ENCODE measurements at places on chromosomes 5 and 9.

DNA sequence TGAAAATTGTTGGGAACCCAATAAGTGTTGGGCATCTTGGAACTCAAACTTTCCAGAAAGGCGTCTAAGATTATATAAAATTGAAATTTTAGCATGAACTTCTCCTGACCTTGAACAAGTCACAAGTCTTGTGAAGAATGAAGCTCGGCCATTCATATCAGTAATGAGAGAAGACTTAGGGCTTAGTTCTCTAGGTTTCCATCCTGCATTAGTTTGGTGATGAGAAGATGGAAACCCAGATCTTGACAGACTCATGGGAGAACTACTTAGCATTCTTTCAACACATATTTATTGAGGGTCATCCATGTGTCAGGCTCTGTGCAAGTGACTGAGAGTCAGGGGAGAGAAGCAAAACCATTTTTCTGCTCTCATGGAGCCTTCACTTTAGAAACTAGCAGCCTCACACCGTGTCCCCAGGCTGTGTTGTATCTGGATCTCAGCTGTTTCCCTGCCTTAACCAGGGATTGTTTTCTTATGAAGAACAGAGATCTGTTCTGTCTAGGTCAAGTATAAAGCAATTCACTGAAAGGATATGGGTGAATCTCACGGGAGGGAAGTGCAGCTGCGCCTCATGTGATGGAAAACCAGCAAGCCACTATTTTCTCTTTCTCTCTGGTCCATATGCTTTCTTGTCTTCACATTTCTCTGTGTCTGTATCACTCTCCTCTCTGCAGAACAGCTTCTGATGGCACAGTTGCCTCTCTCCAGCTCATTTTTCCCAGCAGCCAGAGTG is 3.4 kb downstream of the GARNL3 start:
- no peak for DNase-seq

DNA sequence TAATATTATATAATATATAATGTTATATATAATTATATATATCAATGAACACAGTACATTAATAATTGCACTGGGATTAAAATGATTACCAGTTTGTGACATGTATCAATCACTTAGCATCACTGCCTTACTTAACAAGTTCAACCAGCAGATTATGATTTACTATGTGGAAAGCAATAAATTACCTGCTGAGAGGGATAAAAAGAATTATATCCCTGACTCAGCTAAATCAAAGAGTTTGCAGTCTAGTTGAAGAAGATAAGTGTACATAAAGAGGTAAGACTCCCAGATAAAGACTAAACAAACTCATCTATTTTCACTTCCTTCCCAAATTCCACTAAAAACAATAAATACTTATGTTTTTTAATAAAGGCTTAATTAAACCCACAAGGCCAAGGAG is 11.2 kb downstream of the PLAA start:
- no peak for DNase-seq

GRCh38 chr5:88923623-88924329 is 40.8 kb upstream of the MEF2C start:
- no peak for DNase-seq

DNA sequence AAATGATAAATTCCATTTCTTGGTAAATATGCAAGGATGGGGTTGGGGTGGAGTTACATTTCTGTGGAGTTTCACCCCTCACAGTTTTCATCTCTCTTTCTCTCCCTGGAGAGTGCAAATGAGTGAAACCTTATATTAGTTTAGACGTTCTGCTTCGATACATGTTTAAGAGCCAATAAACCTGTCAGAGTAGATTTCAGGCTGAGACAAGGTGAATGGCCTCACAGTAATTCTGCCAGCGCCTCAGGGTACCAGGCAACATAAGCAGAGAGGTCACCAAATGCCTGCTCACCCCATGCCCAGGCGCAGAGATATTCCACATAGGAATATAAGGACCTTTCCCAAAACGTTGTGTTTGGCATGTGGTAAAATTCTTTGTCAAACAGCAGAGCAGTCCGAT is 154.9 kb upstream of the VLDLR start:
- peak; percentile 67 for DNase-seq

DNA sequence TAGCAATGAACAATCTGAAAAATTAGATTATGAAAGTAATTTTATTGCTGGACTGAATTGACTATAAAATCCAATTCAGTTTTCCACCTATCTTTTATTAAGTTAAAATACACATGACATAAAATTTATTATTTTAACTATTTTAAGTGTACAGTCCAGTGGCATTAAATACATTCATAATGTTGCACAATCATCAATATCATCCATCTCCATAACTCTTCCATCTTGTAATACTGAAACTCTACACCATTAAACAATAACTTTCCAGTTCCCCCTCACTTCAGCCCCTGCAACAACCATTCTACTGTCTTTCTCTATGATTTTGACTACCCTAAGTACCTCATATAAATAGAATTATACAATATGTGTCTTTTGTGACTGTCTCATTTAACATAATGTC is 200.6 kb upstream of the ITGA1 start:
- no peak for DNase-seq

DNA sequence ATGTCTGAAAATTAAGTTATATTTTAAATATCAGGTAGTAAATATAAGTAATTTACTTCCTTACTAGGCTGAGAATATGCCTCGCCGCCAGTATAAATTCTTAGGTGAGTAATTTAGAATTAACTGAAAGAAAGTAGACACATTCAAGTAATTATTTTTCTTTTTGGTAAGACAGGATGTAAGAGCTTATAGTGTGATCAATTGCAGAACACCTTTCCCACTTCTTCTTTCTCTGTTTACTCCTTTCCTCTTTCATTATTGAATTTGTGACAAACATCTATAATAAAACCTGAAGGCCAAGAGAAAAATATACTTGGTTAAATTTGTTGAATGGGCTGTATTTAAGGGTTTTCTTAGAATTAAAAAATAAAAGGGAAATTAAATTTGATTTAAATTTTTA is 195.1 kb upstream of the CDKN2B start:
- no peak for DNase-seq

DNA sequence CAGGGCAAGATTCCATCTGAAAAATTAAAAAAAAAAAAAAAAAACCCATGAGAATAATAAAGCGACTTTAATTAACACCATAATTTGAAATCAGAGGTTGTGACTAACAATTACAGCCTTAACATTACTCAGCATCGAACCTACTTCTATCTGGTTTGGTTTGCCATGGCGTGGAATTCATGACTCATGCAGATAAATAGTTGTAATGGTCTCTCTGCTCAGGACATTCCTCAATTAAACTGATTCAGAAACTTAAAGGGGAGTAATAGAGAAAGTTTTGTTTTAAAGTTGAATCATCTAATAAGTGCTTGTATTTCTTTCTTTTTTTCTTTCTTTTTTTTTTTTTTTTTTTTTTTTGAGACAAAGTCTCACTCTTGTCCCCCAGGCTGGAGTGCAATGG is 135.5 kb downstream of the SPATA31D1 start:
- DNase-seq = no peak

- DNase-seq = no peak
Measured at GRCh38 chr5:64206653-64207052, 41.0 kb downstream of the RNF180 start.

DNA sequence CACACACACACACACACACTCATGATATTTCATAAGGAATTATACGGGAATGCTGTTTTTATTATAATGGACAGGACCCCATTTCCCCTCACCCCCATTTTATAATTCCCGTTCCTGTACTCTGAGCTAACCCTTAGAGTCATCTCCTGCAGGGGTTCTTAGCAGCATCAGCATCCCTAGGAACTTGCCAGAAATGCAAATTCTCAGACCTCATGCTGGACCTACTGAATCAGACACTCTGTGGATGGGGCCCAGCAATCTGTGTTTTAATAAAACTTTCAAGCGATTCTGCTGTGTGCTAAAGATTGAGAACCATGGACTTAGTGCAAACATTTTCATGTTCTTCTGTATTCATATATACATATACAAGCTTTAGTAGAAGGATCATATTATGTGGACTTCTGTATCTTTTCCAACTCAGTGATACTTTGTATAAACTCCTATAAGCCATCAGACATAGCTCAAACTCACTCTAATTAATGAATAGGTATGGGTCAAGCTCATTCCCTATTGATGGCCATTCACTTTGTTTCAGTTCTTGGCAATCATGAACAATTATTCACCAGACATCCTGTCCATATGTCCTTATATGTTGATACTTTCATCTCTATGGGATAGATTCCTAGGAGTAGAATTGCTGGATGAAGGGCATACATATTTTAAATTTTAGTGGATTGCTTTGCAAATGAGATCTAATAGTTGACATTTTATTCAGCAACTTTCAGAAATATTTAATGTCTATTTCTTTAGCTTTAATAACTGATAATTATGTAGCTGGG is 65.5 kb downstream of the ARHGEF28 start:
- no peak for DNase-seq

DNA sequence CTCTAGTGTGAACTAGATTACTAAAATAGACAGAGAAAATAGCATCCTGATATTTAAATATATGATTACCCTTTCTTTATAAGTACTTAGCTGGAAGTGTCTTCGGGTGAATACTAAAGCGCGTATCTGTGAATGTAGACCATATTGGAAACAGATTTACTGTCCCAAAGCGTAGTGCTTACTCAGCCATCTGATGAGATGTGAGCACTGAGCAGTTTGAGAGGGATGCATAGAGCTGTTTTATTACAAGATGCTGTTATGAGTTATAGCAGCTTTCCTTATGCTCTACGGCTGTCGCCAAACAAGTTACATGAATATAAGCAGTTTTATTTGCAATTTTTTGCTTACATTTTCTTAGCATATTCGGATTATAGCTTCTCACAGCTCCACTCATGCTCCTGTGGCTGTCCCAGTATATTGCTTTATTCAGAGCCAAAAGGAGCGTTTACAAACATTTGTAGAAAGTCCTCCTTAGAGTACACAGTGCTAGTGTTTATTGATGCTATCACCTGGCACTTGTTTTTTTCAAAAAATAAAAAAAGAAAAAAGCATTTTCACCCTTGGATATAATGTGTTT is 981.4 kb upstream of the WWC1 start:
- no peak for DNase-seq

DNA sequence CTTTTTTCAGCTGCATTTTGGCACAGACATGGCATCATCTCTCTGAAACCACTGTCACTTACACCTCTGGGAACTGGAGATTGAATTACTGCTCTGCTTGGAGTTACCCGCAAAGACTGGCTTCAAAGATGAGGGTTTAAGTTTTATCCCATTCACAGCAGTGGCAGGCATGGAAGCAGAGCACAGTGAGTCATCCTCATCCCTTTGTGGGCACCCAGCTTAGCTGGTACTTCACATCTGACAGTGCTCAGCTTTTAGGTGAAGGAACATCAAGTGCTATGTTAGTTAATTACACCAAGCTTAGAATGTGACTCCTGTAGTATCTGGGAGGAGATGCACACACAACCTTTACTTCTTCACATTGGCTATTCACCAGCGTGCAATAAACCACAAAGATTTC is 24.8 kb upstream of the ALDH1A1 start:
- no peak for DNase-seq

GRCh38 chr9:97561501-97561900 is 60.0 kb downstream of the TMOD1 start:
- no peak for DNase-seq

DNA sequence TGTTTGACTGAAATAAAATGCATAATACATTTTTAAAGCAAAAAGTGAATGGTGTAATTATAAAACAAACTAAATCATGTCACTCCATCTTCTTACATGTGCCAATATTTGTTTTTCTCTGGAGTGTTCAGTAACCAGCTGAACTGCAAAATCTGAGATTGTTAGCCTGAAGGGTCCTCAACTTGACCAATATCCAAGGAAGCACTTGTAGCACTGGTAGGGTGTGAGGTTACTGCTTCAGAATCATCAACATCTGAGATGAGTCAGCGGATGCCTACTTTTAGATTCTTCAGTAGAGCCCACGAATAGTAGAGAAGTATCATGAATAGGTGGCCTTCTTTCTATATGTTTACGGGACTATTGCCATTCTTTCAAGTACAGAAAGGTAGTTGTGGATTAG is 226.7 kb downstream of the TLE4 start:
- DNase-seq = no peak

DNA sequence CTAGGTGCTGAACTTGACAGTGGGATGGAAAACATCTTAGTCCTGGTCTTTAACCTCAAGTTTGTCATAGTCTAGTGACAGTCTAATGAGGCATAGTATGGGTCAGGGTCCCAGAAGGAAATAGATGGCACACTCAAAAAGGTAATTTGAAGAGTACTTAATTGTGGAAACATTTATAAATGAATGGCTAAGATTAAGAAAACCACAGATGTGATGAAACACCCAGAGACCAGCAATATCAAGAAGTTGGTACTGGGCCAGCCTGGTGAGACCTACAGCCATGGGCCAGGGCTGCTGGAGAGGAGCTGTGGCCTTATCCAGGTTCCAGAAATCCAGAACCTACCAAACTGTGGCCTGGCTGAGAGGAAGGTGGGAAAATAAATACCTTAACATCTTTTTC is 93.5 kb upstream of the ATG10 start:
- DNase-seq = no peak

- DNase-seq = no peak
Measured at GRCh38 chr9:84754461-84754860, 84.9 kb downstream of the NTRK2 start.

DNA sequence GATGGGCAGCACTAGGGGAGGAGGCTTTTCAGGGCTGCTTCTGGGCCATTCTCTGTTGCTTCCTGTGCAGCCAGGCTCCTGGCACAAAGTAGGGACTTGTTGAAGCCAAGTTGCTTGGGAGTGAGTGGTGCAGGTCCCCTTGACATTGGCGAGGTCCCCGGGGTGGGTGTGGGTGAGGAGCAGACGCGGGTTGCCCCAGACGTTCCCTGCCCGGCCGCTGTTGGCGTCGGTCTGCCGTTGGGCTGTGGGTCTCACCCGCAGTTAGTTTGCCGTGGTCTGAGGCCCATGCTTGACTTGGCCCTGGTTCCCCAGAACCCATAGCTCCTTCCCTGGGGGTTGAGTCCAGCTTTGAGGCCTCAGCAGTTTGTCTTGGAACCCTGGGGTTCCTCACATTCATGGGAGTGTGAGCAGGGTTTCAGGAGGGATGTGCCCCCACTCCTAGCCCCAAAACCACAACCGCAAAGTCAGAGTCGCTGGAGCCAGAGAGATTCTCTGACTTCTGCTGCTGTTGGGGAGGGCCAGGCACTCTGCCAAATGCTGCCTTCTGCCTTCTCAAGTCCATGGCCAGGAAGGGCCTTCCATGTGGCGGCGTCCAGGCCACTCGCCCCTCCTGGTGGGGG is 77.5 kb downstream of the RXRA start:
- no peak for DNase-seq

DNA sequence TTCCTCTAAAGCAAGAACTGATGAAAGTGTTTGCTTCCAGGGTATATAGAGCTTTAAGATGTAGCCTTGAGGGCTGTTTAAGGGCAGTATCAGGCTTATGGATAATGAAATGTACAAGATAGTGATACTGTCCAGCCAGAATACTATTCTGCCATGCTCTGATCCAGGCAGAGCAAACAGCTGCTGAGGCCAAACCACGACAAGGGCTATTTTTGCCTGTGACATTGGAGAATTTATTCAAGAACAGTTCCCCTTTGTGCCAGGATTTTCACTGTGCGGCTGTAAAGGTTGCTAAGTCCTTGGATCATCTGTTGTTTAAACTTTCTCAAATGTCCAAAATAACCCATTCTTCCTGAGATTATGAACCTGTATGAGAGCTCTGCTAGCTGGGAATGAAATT is 70.4 kb downstream of the OTP start:
- DNase-seq = no peak
